Left kidney (tissue), 8 donors: ENCODE measurements at places on chromosomes 6 and 20. TPM values are rescaled to one million over a fixed set of nuclear protein-coding genes. Genes with fewer than 3 reads are reported as not detected.
A peak's percentile ranks its signal among the peaks of the same experiment; 100 is the strongest.

ENPP4 gene
- 17.8 TPM for polyA plus RNA-seq

- no peak for DNase-seq
Observed at GRCh38 chr20:35870541-35871258, 83.6 kb downstream of the SCAND1 start.

DNA sequence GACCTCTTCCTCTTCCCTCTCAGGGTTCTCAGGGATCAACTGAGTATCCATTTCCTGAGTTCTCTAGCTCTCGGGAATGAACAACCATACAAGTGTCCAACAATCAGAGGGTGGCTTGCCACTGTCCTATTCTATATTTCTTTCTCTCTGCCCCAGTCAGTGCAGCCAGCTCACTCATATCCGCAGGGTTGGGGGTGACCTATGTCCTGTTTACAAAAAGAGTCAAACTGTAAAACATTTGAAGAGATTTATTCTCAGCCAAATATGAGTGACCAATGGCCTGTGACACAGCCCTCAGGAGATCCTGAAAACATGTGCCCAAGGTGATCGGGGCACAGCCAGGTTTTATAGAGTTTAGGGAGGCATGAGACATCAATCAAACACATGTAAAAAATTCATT is 10.8 kb upstream of the BTN3A2 start:
- no peak for DNase-seq

GRCh38 chr6:23301556-23301955 is 732.2 kb downstream of the HDGFL1 start:
- DNase-seq = no peak

- DNase-seq = peak; percentile 5
Observed at GRCh38 chr6:131519670-131520436, 53.2 kb upstream of the ARG1 start.

DNA sequence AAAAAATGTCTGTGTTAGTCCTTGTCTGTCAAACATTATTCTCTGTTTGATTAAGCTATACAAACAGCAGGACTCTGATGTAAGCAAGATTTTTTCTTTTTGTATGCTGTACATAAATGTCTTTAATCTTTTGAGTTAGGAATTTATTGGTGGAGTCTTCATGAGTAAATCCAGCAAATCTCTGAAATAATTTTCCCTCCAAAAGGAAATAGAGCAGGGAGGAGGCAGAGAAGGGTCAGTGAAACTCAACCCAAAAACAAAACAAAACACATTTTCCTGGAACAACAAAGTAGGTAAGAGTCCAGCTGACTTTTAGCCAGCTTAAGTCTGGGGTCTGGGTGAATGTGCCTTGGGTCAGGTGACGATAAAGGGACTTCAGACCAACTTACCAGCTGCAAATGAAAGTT is 113.7 kb downstream of the FOXA2 start:
- DNase-seq = no peak

DNA sequence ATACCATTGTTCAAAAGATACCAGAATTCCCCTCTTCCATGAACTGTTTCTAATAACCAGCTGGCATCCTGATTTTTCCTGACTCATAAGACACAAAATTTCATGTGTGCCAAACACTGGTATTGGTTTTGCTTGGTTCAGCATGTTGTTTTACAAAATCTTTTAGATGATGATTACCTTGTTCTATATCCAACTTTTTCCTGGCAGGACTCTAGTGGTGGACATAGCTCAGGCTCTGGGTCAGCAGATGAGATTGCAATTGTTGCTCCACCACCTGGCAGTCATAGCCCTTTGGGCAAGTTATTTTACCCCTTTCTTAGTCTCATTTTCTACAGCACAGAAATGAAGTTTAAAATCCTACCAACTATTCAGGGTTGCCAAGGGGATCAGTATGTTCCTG is 6.2 kb downstream of the TRIM38 start:
- no peak for DNase-seq

GRCh38 chr6:138972226-138972665 is 15.8 kb downstream of the REPS1 start:
- no peak for DNase-seq

GRCh38 chr20:36852187-36852586 is 23.8 kb upstream of the TLDC2 start:
- no peak for DNase-seq

DNA sequence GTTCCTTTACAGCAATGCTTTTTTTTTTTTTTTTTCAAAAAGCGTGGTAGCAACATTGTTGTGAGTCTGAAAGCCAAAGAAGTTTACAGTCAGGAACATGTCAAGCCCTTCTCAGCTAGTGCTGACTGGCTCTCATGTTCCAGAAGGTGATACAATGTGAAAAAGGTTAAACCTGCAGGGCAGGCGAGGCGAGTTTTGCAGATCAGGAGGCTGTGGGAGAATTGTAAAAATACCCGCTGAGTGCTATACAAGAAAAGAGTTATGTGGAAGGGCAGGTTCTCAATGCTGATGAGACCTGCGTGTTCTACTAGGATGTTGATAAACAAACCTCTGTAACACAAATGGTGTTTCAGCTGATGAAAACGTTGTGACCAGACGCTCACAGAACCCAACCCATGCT is 30.9 kb upstream of the RPP40 start:
- DNase-seq = no peak
